ENCODE measurements at places on chromosomes 16 and 17.

DNA sequence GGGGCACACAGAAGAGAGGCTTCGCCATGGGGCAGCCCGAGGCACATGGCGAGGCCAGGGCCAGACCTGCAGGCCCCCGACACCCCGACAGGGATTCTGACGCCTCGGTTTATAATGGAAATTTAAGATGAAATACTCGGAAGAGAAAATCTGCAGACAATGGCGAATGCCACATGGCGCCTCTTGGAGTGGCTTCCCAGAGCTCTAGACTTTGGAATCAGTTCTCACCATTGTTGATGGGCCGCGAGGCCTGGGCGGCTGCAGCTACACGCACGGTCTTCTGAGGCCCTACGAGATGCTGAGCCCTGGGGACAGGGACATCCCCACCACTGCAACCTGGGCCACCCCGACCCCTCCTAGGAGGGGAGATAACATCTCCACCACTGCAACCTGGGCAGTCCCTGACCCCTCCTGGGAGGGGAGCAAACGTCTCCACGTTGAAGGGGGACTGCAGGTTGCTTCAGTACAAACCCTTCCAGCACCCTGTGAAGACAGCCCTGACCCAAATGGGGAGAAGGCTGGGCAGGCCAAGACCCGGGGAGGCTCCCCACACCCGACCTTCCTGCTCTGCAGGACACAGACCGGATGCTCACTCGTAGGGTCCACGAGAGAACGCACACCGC is 56.9 kb downstream of the LMF1 start:
- no peak for DNase-seq

DNA sequence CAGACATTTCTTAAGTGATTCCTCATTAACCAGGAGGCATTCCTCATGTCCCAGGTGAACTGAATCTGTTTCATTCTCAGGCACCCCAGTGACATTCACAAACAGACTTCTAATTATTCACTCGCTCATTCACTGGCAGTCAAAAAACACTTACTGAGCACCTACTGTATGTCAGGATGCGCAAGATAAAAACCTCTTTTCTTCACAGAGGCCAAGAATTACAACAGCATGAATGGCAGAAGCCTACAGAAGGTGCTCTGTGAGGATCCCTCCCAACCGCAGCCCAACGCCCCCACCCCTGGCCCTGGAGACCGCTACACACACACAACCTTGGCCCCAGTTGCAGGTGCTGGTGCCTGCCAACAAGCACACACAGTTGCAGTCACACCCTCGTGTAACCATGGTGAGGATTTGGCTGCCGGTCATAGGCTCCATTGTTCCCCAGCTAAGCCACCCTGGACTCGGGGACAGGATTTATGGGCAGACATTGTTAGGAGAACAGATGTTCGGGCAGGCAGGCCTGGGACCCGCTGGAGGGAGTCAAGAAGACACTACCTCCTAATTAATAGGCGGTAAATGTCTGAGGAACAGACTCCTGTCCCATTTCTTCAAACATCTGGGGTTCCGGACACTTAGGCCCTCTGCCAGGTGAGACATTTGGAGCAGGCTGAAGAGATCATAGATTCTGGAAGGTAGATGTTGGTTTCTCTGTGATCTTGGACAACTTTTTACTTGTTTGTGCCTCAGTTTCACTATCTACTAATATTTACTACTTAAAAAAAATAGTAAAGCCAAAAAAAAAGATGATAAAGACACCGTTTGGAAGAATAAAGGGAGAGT is 43.2 kb downstream of the CUEDC1 start:
- DNase-seq, result no peak

GRCh38 chr16:4239020-4239419 is 2.9 kb downstream of the SRL start:
- no peak for DNase-seq

GRCh38 chr16:70575376-70575775 is 51.8 kb downstream of the SF3B3 start:
- no peak for DNase-seq

DNA sequence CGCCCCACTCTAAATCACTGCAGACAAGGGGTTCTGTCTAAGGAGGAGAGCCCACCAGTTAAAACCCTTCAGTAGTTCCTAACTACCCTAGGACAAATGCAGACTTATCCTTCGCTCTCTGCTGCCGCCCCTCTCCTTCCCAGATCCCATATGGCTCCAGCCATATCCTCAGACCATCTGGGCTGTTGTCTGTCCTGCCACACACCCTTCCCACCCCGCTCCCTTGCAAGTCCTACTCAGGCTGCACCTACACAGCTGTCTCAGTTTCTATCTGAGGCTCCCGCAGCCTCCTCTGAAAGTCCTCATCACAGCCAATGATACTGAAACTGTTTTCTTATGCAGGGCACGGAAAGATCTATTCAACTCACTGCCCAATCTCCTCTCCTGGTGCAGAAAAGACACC is 720 bp upstream of the BCKDK start:
- DNase-seq, result peak; percentile 85

DNA sequence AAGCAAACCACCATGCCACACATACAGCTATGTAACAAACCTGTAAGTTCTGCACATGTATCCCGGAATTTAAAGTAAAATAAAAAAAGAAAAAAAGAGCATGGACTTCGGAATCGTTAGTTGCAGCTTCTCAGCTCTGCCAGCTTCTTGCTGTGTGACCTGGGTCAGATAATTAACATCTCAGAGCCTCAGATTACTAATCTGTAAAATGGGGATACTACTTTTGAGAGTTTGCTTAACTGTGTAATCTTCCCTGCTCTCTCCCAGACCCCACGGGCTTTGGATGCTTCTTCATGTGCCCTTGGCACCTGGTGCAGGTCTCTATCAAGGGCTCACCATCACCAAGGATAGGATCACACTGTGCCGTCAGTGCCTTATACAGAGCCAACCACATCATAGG is 16.6 kb downstream of the HSD17B2 start:
- DNase-seq, result no peak

DNA sequence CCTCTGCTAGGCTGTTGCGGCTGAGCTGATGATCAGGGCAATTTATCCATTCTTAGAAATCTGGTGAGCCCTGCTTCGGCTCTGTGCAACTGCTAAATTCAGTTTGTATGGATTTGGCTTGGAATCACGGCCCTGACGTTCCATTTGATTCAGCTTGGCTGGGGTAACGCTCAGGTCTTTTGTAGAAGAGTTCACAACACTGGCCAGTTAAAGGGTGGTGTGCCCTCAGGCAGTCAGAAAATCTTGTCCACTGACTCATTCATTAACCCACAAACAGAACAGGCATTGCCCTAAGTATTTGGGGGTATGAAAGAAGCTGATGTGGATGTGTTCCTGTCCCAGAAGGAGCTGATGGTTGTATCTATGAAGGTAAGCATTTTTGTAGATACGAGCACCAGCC is 53.9 kb downstream of the GNAO1 start:
- DNase-seq, result no peak

DNA sequence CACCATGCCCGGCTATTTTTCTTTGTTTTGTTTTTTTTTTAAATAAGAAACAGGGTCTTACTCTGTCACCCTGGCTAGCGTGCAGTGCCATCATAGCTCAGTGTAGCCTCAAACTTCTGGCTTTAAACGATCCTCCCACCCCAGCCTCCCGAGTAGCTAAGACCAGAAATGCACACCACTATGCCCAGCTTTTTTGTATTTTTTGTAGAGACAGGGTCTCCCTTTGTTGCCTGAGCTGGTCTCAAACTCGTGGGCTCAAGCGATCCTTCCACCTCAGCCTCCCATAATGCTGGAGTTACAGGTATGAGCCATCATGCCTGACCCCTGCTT is 59.7 kb downstream of the WWP2 start:
- DNase-seq, result no peak
